ENCODE measurements at places on chromosomes 7 and 10.

- peak; percentile 42 for DNase-seq
Measured at GRCh38 chr7:24980534-24981170, 674 bp upstream of the OSBPL3 start.

DNA sequence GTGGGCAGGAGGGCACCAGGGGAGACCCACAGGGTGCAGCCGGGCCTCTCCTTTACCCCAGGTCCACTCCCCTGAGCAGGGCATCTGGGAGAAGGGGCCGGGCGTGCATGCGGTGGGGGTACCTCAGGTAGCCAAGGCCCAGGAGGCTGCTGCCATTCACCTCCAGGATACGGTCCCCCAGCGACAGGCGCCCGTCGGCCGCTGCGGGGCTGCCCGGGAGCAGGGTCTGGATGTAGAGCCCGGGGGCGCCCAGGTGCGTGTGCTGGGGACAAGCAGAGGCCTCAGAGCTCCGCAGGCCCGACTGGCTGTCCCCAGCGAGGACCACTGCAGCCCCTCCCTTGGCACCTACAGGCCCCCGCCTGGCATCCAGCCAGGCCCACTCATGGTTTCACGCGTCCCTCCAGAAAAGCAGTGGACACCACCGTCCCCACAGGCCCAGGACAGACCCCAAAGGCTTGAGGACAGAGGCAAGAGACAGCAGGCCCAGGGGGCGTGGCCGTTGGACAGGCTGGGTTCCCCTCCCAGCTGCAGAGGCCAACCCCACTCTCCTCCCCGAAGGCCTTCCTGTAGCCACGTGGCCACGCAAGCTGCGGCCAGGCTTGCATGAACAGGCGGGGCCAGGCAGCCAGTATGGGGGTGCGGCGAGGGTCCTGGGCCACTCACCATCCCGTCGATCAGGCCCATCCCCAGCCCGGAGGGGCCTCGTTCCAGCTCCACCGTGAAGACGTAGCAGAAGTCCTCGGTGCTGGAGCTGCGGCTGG, 24.3 kb downstream of the AP5Z1 start:
- no peak for DNase-seq

DNA sequence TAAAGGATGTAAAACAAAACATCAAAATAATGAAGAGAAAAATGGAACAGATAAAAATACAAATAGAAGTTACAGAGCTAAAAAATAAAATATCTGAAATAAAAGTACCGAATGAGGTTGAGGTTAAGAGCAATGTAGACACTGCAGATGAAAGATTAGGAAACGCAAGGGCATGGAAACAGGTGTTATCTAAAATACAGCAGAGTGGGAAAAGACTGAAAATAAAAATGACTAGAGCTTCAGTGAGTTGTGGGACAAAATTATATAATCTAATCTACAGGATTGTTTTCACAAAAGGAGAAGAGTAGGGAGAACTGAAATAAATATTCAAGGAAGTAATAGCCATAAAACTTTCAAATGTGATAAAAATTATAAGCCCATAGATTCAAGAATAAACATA, 123.8 kb downstream of the PTEN start:
- DNase-seq, result no peak

- DNase-seq, result no peak
Measured at GRCh38 chr7:27616186-27616491, 46.5 kb downstream of the HIBADH start.

DNA sequence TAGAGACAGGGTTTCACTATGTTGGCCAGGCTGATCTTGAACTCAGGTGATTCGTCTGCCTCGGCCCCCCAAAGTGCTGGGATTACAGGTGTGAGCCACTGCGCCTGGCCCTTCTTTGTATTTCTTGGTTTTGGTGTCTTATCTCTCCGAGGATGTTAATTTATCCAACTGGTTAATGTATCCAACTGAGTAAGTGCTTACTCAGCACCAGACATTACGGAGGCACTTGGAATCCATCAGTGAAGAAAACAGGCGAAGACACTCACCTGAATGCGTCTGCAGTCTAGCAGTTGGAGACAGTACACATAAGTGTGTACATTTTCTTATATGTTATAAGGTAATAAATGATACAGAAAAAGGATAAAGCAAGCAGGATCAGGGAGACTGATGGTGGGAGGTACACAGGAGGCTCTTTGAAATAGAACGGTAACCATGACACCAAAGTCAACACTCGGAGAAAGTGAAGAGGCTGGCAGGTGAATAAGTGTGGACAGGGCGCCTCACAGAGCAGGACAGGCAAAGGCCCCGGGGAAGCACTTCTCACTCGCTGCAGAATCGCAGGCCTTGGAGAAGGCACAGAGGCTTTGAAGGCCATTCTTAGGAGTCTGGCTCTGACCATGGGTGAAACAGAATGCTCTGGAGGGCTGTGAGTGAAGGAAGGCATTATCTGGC, 73.1 kb downstream of the LANCL2 start:
- DNase-seq, result no peak

Data from kidney capillary endothelial cell (primary cell).